ENCODE measurements at places on chromosomes 12 and 14. TPM values are rescaled to one million over a fixed set of nuclear protein-coding genes. Genes with fewer than 3 reads are reported as not detected.

The ERC1 gene
- 39.4 TPM for total RNA-seq

GRCh38 chr14:21308132-21308478 is 28.2 kb downstream of the RPGRIP1 start:
- H3K27ac ChIP-seq: peak overlapping the region; percentile 83
- no peaks in the 10 kb centered on the region for H3K27me3 ChIP-seq
- H3K4me1 ChIP-seq: peaks cover 26% of the 10 kb centered on the region
- peak overlapping the region; percentile 70 for H3K4me3 ChIP-seq

- no peaks in the 10 kb centered on the region for H3K27me3 ChIP-seq
- DNase-seq: no peak
These were observed 412.5 kb downstream of the ZFP36L1 start for GRCh38 chr14:68380329-68380741.

- no peak overlapping the region for H3K4me3 ChIP-seq
- no peaks in the 10 kb centered on the region for H3K27me3 ChIP-seq
- H3K4me1 ChIP-seq: peaks cover 16% of the 10 kb centered on the region
- H3K36me3 ChIP-seq: no peaks in the 10 kb centered on the region
- H3K27ac ChIP-seq: peak overlapping the region; percentile 21
These were observed 141.0 kb downstream of the SLC16A7 start for GRCh38 chr12:59736786-59737185.

DNA sequence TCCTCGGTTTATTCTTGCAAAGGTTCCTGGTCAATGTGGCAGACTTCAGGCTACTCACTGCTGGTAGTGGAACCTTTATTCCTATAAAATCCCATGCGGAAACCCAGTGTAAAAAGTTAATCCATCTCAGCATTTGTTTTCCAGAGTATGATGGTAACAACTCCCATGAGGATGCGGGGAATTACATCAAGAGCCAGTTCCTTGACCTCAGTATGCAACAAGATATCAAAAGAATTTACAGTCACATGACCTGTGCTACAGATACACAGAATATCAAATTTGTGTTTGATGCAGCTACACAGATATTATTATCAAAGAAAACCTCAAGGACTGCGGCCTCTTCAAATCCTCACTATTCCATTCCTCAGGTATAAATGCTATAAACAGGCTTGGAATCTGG is 19.3 kb downstream of the CPM start:
- no peak overlapping the region for H3K27ac ChIP-seq
- no peak overlapping the region for H3K4me3 ChIP-seq
- H3K4me1 ChIP-seq: no peaks in the 10 kb centered on the region
- no peak for DNase-seq

All from Calu3 (cell line).